ENCODE measurements at places on chromosomes 4 and X.

- no peak for DNase-seq
Observed at GRCh38 chr4:111475001-111475400, 670.3 kb upstream of the FAM241A start.

GRCh38 chrX:65671966-65672365 is 4.5 kb downstream of the MSN start:
- DNase-seq = no peak

DNA sequence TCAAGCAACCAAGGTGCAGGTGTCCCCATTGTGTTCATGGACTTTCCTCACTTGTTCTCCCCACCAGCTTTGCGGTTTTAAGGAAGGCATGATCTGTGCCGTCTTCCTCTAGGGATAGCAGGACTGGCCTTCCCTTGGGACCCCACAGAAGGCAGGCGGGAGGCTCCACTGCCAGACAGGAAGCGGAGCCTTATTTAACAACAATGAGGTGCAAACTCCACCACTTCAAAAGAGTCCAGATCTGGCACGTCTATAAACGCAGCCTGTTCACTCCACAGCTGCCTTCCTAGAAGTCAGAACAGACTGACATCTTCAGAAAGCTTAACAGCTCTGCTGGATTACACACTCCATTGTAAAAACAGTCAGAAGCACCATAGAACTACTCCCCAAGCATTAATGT is 1.7 kb upstream of the GPR143 start:
- DNase-seq = no peak

- no peak for DNase-seq
Observed at GRCh38 chr4:173516621-173517524, 13.2 kb downstream of the HAND2 start.

GRCh38 chrX:124208660-124209059 is 123.8 kb upstream of the TEX13D start:
- DNase-seq = no peak

DNA sequence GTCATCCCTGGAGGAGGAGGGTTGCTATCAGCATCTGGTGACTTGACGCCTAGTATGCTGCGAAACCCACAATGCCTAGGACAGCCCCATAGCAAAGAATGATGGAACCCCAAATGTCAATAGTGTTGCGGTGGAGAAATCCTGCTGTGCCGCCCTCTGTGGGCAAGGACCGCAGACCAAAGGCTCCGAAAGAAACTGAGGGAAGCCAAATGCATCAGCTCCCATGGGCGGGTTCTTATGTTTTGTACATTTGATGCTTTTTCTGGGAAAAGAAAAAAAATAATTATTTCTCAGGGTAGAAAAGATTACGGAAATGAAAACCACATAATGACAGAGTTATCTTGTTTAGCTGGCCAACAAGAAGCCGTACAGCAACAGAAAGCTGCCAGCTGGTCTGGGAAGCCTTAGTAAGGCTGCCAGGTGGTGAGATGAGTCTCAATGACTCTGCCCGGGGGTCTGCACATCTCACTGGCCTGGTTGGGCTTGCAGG is 95.0 kb upstream of the TBL1X start:
- no peak for DNase-seq

- DNase-seq = no peak
Observed at GRCh38 chr4:143230683-143231082, 46.0 kb downstream of the USP38 start.

- DNase-seq = no peak
Observed at GRCh38 chr4:87965501-87965975, 10.0 kb upstream of the SPP1 start.

- peak; percentile 42 for DNase-seq
Observed at GRCh38 chr4:88283661-88284438, 511 bp downstream of the PPM1K start.

GRCh38 chr4:113835005-113835404 is 73.5 kb upstream of the CAMK2D start:
- DNase-seq = no peak

DNA sequence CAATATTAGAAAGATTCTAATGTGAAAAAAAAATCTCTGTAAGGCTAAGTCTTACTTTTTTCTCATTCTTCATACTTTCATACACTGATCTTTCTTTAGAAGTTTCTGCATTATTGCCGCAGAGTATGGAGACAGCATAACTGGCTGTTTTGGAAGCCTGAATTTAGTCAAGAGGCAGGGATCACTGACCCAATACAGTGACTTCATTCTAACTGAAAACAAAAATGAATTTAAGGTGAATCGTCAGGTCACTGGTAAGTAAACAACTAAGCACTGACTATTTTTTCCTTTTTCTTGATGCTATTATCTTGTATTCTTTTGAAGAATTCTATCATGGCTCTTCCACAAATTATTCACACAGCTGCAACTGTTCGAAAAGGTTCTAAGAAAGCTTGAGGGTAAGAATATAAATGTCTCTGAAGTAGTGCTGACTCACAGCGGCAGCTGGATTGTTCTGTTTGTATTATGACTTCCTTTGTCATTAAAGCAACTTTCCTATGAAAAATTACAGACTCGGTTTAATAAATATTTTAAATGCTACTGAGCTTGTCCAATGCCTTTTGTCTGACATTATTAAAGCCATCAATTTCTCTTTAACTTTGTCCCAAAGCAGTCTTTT is 609.3 kb downstream of the FSTL5 start:
- DNase-seq = no peak

GRCh38 chr4:80948995-80949394 is 81.5 kb upstream of the BMP3 start:
- no peak for DNase-seq
